Coronary artery (tissue), 2 donors: ENCODE measurements at places on chromosomes 1 and 21.

GRCh38 chr1:223019256-223019655 is 123.8 kb downstream of the TLR5 start:
- no peak for DNase-seq

- DNase-seq: no peak
Measured at GRCh38 chr1:182621906-182622305, 17.7 kb upstream of the RGS16 start.

- DNase-seq: no peak
Measured at GRCh38 chr1:104295511-104295910, 545.8 kb downstream of the AMY1C start.

DNA sequence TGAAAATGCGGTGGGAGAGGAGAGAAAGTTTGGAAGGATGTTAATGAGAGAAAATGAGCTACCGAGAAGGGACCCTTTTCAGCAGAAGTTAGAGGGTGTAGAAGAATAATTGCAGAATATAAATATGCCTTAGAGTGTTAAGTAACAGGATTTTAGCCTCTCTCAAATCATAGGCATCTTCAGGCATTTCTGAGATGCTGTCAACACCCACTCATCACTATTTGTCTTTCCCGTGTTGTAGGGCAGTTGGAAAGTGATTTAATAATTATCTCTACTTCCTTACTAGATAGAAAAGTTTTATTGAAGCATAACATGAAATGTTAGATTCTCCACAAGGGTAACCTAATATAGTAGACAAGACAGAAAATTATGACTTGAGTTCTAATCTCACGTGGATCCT is 96.4 kb upstream of the RGS4 start:
- DNase-seq: no peak

DNA sequence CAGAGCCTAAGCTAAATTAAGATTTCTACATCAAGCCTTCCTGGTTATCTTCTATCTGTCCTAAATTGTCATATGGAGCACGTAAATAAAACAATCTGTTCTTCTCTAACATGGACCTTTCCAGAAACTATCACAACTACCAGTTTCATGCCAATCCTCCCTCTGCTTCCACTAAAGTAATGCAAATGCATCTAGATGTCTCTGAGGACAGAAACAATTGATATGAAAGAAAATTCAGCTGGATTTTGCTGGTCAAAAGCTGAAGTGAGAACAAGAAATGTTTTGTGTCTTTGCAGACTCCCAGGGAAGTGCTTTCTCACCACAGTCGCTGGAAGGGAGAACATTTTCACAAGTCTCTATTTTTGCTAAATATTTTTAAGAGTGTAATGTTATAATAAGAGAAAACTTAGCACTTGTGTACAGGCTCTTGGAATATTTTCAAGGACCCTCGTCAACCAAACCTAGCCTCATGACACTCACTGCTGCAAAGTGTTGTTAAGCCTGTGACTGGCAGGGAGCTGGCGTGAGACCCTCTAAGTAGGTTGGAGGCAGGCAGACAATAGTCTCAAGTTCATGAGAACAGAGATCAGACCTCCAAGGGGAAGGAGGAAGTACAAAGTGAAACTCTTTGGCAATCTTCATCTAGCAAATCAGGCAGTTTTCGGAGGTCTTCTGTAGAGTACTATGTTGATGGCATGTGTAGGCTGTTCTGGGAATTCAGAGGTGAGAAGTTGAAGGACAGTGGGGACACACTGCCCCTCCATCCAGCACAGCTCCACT is 38.8 kb downstream of the DNASE2B start:
- DNase-seq: no peak

GRCh38 chr1:209235166-209235565 is 348.3 kb upstream of the CAMK1G start:
- DNase-seq: no peak
